Astrocyte of the spinal cord (primary cell): ENCODE measurements at places on chromosomes 6 and 20.
A peak's percentile ranks its signal among the peaks of the same experiment; 100 is the strongest.

DNA sequence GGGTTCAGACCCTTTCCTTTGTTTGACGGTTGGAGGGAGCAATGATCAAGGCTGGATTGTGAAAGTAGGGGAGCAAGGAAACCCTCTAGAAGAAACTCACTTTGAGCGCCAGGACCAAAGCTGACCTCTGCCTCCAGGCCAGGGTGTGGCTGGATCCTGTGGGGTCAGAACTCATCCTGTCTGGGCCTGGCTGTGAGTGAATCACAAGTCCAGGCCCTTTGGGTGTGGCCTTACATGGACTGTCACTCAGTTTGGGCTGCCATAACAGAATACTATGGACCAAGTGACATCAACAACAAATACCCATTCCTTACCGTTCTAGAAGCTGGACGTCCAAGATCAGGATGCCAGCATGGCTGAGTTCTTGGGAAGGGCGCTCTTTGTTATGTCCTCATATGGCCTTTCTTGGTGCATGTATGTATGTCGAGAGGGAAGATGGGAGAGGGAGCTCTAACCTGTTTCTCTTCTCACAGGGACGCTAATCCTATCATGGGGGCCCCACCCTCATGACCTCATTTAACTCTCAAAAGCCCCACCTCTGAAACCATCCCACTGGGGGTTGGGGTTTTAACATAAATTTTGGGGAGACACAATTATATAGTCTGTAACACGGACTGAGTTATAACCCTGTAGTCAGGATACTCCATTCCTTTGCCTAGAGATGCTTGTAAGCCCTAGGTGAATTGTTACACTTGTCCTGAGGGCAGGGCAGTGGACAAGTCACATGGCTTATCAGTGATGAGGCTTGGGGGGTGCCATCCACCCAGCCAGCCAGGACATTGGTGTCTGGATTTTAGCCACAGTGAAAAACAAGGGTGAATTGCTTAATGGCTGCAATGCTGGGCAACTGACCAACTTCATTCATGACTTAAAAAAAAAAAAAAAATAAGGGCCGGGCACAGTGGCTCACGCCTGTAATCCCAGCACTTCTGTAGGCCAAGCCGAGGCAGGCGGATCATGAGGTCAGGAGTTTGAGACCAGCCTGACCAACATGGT is 80.0 kb downstream of the TRMT11 start:
- DNase-seq: no peak

- peak; percentile 38 for DNase-seq
These were observed 56.9 kb upstream of the CD2AP start for GRCh38 chr6:47420394-47421371.

DNA sequence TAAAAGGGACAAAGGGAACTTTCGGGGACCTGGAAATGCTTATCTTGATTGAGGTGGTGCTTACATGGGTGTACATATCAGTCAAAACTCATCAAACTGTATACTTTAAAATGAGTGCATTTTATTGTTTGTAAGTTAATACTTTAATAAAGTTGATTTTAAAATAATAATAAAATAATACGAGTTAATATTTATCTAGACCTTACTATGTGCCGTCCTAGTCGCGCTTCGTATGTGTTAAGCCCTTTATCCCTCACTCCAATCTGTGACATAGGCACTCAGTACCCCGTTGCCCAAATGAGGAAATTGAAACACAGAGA is 47.5 kb downstream of the PDYN start:
- no peak for DNase-seq

- DNase-seq: peak; percentile 85
These were observed 300.7 kb downstream of the TENT5A start for GRCh38 chr6:81451787-81452186.

GRCh38 chr6:155311086-155311485 is 3.2 kb downstream of the TFB1M start:
- DNase-seq: no peak

GRCh38 chr6:161023316-161023715 is 31.7 kb downstream of the MAP3K4 start:
- DNase-seq: no peak

DNA sequence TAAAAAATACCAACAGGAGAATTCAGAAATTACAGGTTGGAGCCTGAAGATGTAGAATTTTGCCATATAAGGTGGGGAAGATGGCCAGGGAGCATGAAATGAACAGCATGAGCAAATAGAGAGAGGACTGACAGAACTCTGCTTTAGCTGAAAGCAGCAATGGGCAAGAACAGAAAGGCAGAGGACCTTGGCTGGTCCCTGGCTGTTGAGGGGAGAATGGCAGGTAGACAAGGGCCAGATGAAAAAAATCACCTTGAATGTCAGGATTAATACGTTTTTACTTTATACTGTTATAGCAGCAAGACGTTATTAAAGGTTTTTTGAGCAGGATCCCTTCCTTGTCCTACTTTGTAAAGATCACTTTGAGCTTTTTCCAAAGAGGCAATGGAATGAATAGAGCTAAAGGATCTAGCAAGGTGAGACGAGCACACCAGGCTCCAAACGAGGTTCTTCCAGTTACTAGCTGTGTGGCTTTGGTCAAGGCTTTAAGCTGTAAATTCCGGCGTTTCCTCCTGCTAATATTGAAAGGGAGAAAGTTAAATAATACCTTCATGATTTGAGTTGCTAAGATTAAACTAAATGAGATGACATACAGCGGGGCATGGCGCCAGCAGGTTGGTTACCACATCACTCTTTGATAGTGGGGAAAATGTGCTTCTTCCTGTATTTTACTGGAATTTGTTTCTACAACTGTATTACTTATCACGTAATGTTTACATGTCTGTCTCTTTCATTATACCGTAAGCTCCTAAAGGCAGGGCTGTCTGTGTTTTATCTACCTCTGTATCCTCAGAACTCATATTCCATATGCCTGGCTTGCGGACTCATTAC is 776 bp downstream of the PPIL1 start:
- DNase-seq: no peak
